ENCODE measurements at places on chromosomes 2 and 18. TPM values are rescaled to one million over a fixed set of nuclear protein-coding genes. Genes with fewer than 3 reads are reported as not detected.

DNA sequence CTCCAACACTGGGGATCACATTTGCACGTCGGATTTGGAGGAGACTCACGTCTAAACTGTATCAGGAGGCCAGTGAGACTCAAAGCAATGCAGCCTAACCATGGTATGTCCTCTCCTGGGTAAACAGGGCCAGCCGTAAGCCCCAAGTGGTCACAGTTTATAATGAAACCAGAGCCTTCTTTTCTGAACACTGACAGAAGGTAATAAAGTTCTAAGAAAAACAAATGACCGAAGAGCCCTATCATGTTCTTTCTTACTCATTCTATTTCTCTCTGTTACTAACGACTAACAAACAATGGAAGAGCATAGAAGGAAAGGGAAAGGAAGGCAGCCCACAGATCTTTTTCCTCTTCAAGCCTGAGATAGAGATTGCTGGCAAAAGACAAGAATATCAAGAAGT, 796.8 kb upstream of the SOX11 start:
- H3K27me3 ChIP-seq, result no peaks in the 10 kb centered on the region
- no peak overlapping the region for H3K4me3 ChIP-seq
- no peaks in the 10 kb centered on the region for H3K36me3 ChIP-seq
- no peaks in the 10 kb centered on the region for H3K4me1 ChIP-seq

The PROC gene
- total RNA-seq, result not detected

- no peak for DNase-seq
- no peak overlapping the region for H3K27ac ChIP-seq
Measured at GRCh38 chr18:42814618-42815017, 300.9 kb downstream of the RIT2 start.

- H3K36me3 ChIP-seq, result no peaks in the 10 kb centered on the region
- no peak for DNase-seq
- no peak overlapping the region for H3K4me3 ChIP-seq
Measured at GRCh38 chr18:48072428-48073204, 142.2 kb upstream of the SMAD2 start.

DNA sequence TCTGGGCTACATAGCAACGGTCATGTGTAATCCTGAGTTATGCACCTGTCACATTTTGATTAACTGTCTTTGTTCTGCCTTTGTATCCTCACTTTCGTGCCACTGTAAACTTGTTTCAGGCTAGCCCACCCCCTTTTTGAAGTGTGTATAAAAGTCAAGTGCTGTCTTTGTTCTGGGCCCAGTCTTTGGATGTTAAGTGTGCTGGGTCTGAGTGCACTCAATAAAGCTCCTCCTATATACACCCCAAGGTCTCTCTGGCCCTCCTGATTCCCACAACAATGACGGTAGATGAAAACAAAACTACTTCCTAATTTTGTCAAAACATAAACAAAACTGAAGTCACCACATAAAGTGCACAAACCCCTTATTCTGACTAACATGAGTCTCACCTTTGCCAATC, 633.4 kb downstream of the DSC3 start:
- H3K27me3 ChIP-seq, result no peaks in the 10 kb centered on the region
- H3K36me3 ChIP-seq, result no peaks in the 10 kb centered on the region
- H3K4me1 ChIP-seq, result no peaks in the 10 kb centered on the region
- no peak overlapping the region for H3K4me3 ChIP-seq
